ENCODE measurements at places on chromosomes 16 and 17.
A peak's percentile ranks its signal among the peaks of the same experiment; 100 is the strongest.

DNA sequence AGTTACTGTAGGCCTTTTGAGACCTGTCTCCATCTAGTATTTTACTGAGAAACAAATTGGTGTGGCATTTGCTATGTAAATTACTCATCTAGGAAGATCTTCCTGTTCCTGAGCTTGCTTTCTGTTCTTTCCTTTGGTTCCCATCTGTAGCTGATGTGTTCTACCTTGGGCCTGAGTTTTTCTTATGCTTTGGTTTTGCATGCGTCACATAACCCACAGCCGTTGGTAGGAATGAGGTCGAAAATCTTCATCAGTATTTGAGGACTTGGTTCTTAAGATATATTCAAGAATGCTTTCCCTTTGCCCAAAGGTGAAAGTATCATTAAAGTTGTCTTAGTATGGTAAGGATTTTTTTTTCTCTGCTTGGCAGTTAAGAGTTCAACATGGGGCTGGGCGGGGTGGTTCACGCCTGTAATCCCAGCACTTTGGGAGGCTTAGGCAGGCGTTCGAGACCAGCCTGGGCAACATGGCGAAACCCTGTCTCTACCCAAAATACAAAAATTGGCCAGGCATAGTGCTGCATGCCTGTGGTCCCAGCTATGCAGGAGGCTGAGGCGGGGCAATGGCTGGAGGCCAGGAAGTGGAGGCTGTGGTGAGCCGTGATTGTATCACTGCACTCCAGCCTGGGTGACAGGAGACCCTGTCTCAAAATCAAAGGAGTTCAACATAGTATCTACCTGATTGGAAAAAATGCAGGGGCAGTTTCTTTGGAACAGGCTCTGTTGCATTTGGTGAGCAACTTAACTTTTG is 28.8 kb downstream of the IST1 start:
- DNase-seq: no peak

DNA sequence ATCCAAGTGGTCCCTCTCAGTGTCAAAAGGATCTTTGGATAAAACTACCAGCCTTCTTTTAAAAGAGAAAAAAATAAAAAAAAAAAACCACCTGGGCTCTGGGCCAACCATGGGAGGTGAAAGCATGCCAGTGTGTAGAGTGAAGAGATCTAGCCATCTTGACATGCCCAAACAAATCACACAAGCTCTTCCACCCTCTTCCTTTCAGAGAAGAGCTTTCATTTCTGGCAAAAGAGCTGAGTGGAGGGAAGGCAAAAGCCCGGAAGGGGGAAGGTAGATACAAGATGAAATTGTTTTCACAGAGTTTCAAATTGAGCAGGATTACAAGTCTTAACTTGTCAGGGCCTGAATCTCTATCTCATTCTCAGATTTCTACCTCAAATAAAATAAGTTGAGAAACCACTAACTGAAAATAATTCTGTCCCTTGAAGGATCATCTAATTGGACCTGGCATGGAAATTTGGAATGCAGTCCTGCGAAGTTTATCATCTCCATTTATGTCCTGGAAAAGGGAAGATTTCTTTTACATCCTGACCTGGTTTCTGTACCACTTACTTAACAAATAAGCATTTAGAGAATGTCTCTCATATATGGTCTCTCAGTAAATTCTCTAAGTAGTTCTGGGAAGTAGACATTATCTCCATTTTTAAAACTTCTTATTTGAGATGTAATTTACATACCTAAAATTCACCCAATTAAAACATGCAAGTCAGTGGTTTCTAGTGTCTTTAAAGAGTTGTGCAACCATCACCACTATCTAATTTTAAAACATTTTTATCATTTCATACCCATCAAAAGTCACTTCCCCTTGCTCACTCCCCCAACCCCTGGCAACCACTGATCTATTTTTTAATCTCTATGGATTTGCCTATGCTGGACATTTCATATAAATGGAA is 93.7 kb downstream of the TANGO6 start:
- no peak for DNase-seq

- DNase-seq: peak; percentile 69
These were observed 16.2 kb upstream of the RMI2 start for GRCh38 chr16:11329071-11329491.

- peak; percentile 65 for DNase-seq
These were observed 31.5 kb downstream of the NEUROD2 start for GRCh38 chr17:39576187-39576586.

DNA sequence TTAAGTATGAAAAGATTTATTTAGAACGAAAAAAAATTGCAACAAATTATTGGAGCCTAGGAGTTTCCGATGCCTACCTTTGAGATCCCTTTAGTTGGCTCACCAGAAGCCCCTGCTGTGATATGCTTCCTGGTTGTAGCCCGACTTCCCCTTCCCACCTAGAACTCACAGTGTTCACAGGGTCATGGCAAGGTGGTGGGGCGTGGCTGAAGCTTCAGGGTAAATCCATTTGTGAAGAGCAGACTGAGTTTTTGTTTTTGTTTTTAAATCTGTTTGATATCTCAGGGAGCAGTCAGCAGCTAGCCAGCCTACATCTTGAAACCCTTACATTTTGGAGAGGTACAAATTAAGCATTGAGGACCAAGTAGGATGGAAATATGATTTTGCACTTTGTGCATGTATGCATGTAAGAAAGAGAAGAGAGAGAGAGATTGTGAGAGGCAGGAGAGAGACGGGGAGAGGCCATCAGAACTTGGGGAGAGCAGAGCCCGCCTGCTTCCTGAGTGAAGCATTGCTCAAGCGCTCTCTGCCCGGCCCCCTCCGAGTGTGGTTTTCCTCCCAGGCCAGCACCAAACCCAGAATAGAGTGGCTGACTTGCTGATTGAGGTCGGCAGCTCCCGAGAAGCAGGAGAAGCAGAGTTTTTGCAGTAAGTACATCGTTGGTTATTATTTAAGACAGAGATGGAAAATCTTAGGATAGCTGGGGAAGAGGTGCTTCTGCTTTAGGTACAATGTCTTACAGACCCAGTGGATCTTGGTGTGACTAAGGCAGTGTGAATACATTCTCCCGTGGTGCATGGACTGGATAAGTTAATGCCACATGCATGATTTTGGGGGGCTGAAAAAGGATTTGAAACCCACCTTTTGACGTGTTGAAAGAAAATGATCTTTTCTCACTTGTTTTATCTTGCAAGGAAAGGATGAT is 64.2 kb downstream of the SPECC1 start:
- no peak for DNase-seq

DNA sequence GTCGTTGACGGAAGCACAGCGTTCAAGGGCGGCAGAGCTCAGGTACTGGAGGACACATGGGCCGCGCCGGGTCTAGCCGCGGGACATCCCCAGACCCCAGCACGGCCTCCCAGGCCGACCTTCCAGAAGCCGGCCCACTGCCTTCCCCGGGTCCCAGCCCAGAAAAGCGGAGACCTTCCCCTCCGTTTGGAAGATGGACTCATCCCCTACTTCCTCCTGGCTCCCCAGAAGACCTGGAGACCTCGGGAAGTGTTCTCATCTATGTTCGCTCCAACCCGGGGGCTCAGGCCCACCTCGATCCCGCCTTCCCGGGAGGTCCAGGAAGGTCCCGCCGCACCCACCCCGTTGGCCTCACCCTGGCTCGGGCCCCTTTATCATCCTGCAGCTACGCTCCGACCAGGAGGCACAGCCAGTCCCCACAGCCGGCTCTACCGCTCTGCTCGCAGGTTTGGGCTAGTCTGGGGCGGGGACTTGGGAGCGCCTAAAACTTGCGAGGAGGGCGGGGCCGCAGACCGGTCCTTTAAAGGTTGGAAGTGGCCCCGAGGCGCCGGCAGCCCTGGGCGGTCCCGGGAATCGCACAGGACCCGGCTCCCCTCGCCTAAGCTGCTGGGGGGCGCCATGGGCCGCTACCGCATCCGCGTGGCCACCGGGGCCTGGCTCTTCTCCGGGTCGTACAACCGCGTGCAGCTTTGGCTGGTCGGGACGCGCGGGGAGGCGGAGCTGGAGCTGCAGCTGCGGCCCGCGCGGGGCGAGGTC is at the start of gene ALOX12:
Gene ALOX12 (plus strand): TSS at position 550 of the 756 bp plus-strand sequence. CDS start 69 bp downstream, at position 619.
- DNase-seq: peak; percentile 74

GRCh38 chr17:34614698-34615097 is 35.3 kb downstream of the TMEM132E start:
- DNase-seq: no peak

GRCh38 chr16:84484579-84485254 is 19.7 kb downstream of the MEAK7 start:
- peak; percentile 68 for DNase-seq

DNA sequence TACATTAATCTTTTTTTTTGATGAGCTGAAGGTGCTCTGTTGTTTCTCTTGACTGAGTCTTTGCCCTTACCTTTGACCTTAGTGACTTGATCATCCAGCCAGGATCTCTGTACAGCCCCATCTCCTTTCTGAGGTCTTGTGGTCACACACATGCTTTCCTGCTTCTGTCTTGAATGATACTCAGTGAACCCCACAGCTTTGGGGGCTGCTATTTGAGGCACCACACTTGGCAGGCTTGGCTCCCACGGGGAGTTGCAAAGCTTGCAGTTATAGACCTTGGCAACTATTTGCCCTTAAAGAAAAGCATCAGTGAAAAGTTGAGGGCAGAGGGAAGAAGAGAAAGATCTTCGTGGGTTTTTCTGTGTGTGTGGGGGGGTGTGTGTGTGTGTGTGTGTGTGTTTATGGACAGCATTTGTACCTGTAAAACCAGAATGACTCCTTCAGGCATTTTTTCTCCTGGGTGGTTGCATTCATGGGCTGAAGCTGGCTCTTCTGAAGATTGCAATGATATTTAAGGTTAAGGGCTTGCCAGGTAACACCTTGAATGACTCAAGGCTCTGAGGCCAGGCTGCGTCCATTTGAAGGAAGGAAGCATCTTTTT is 101.6 kb downstream of the MSI2 start:
- no peak for DNase-seq

GRCh38 chr16:81932668-81933067 is 78.6 kb downstream of the SDR42E1 start:
- DNase-seq: no peak

DNA sequence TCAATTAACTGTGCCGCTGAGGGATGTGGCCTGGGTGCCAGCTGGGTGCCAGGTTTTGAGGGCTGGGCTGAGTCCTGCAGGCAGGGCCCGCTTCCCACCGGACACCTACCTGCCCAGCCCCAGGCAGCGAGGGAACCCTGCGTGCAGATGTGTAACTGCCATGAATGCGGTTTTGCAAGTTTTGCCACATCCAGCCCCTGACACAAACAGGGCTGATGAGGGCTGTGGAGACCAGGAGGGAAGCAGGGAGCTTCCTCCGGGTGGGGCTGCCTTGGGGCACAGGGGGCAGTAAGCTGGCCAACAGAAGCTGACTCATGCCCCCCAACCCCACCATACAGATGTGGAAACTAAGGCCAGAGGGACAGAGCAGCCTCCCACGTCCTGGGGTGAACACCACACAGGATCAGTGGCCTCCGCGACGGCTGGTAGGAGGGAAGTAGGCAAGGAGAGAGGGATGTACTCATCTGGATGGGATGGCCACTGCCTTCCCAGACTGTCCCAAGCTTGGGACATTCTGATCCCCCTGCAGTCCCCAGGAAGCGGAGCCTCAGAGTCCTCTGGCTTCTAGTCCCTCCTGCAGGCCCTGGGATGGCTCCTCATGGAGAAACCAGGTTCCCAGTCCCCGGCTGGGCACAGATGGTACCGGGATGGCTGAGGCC is 1.6 kb downstream of the UBALD1 start:
- peak; percentile 17 for DNase-seq

DNA sequence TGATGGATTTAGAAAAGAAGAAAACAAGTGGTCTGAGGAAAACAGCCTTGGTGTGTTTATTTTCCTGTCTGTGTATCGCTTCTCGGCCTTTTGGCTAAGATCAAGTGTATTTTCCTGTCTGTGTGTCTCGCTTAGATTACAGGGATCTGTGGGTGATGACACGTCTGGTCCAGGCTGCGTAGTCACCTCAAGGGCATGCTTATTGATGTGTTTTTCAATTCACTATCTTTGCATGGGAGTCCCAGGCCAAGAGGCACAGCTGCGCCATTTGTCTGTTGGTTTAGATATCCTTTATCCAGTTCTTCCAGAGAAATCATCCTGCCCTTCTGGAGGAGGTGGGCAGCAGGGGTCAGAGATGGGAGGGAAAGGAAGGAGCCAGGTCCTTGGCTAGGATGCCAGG is 47.1 kb upstream of the STH start:
- no peak for DNase-seq

- no peak for DNase-seq
These were observed 1418.3 kb downstream of the CDH11 start for GRCh38 chr16:63703612-63704011.

GRCh38 chr16:83666449-83666848 is 141.3 kb upstream of the HSBP1 start:
- no peak for DNase-seq

DNA sequence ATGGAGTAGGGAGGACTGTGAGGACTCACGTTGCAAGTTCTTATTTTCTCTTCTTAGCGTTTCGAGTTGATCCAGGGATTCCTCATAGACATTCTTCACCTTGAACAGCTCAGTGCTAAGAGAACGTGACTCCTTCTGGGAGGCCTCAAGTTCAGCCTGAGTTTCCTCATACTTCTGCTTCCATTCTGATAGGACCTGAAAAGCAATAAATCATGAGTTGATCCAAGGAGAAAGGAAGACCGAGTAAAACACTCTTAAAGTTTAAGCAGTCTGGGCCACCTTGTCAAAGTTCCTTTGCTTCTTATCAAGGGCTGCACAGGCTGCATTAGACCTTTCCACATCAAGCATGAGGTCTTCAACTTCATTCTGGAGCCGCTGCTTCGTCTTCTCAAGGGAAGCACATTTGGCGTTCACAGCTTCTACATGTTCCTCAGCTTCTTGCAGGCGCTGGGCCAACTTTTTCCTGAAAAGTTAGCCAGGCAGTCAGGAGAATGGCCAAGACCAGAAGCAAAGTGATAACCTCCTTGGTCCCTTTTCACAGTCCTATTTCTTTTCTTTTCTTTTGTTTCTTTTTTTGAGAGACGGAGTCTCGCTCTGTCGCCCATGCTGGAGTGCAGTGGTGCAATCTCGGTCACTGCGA is 23.8 kb upstream of the MYH13 start:
- no peak for DNase-seq

- no peak for DNase-seq
These were observed 45.0 kb upstream of the CRISPLD2 start for GRCh38 chr16:84774810-84775209.

- DNase-seq: peak; percentile 86
These were observed at the start of gene HSPB9 for GRCh38 chr17:42122371-42123303. Gene HSPB9, plus strand, starts transcription at chr17:42122804. Its CDS starts 47 bp downstream, at chr17:42122851.

DNA sequence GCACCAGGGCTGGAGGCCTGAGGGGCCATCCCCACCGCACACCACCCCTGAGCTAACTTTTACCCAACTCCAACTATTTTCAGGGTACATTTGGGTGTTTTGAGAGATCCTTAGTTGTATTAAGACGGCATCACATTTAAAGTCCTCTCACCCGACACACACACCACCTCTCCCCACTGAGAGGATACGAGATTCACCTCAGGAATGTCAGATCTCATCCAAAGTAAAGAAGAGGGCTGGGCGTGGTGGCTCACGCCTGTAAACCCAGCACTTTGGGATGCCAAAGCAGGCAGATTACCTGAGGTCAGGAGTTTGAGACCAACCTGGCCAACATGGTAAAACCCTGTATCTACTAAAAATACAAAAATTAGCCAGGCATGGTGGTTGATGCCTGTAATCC is 88.4 kb downstream of the RBFOX3 start:
- DNase-seq: no peak
